ENCODE measurements at places on chromosomes 6 and 20. TPM values are rescaled to one million over a fixed set of nuclear protein-coding genes. Genes with fewer than 3 reads are reported as not detected.

Gene GGTLC1
- 86.6 TPM for total RNA-seq

Gene PTCRA
- total RNA-seq, result not detected

Gene RBPJL
- not detected for total RNA-seq

Gene SLC17A3
- 0.40 TPM for total RNA-seq

Gene BTNL2
- total RNA-seq, result not detected

Gene GPR6
- total RNA-seq, result not detected

Gene TRDN
- total RNA-seq, result not detected

Gene GJA10
- not detected for total RNA-seq

Gene RHAG
- total RNA-seq, result 0.61 TPM

Gene SLC4A11
- total RNA-seq, result 4.9 TPM

Gene PPP1R14C
- 16.8 TPM for total RNA-seq

Gene CCR6
- total RNA-seq, result not detected

Gene IYD
- total RNA-seq, result under 0.01 TPM

Gene BHLHE23
- not detected for total RNA-seq

Gene TFB1M
- total RNA-seq, result 16.1 TPM

Gene ACOT13
- total RNA-seq, result 6.7 TPM

Gene C6orf52
- total RNA-seq, result not detected

Gene PGC
- 793 TPM for total RNA-seq

Gene LRP11
- 30.2 TPM for total RNA-seq

Gene SLC16A10
- total RNA-seq, result 22.8 TPM

Gene HLA-DRB5
- total RNA-seq, result 7.3 TPM

Gene COQ3
- total RNA-seq, result 0.55 TPM

Gene OXT
- total RNA-seq, result not detected

Gene SLC2A10
- 93.2 TPM for total RNA-seq

Gene IMPG1
- not detected for total RNA-seq

Gene DZANK1
- total RNA-seq, result 3.0 TPM

Gene MARCKS
- 36.7 TPM for total RNA-seq

Gene SPTLC3
- total RNA-seq, result 15.4 TPM
